ENCODE measurements at places on chromosomes 5 and 9. TPM values are rescaled to one million over a fixed set of nuclear protein-coding genes. Genes with fewer than 3 reads are reported as not detected.

Gene NEUROG1
- total RNA-seq = not detected

Gene RFK
- total RNA-seq = 15.6 TPM

Gene SLC25A2
- not detected for total RNA-seq

Gene OTP
- total RNA-seq = not detected

Gene ORM2
- not detected for total RNA-seq

Gene DBH
- total RNA-seq = not detected

Gene IL33
- total RNA-seq = 78.0 TPM

Gene SHOC1
- total RNA-seq = not detected

Gene PHF24
- 0.85 TPM for total RNA-seq

Gene RFX3
- 12.9 TPM for total RNA-seq

Gene IRX2
- 0.77 TPM for total RNA-seq

Gene FOXD4L5
- 0.37 TPM for total RNA-seq

Gene TEK
- 38.2 TPM for total RNA-seq

Gene FSTL4
- total RNA-seq = 0.41 TPM

Gene OR1N2
- total RNA-seq = not detected

Gene NKD2
- not detected for total RNA-seq

Gene S1PR3
- total RNA-seq = 6.4 TPM

Gene LCN12
- total RNA-seq = 43.2 TPM

Gene WNT8A
- not detected for total RNA-seq

Gene LTC4S
- 22.9 TPM for total RNA-seq

Gene C1QTNF2
- total RNA-seq = 0.59 TPM

Gene GRIA1
- 1.5 TPM for total RNA-seq

Gene PAEP
- total RNA-seq = not detected

Gene LRRC19
- not detected for total RNA-seq

Gene TRPM6
- total RNA-seq = 2.3 TPM

Gene MEIKIN
- total RNA-seq = not detected

Gene ZNF483
- 46.7 TPM for total RNA-seq

Gene LECT2
- not detected for total RNA-seq

Gene PCDHA9
- 0.26 TPM for total RNA-seq
